GM19239 (cell line): ENCODE measurements at places on chromosomes 13 and 19.

DNA sequence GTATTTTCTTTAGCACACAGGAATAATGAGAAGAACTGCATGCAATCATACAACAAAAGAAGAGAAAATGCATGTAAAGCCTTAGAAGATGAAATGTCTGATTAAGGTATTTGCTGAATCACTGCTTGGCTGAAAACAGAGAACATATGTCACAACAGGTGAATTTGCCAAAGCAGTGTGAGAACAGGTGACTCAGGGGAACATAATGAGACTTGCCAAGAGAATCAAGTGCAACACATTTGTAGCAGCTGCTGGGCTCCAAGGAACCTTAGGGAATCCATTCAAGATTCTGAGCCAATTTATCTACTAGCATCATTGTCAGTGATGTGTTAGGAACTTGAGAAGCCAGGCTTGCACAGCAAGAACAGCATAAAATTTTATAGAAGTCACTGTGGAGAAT is 273.1 kb downstream of the PCDH20 start:
- no peak for DNase-seq

- DNase-seq, result no peak
Observed at GRCh38 chr13:114097212-114097892, 35.1 kb downstream of the RASA3 start.

DNA sequence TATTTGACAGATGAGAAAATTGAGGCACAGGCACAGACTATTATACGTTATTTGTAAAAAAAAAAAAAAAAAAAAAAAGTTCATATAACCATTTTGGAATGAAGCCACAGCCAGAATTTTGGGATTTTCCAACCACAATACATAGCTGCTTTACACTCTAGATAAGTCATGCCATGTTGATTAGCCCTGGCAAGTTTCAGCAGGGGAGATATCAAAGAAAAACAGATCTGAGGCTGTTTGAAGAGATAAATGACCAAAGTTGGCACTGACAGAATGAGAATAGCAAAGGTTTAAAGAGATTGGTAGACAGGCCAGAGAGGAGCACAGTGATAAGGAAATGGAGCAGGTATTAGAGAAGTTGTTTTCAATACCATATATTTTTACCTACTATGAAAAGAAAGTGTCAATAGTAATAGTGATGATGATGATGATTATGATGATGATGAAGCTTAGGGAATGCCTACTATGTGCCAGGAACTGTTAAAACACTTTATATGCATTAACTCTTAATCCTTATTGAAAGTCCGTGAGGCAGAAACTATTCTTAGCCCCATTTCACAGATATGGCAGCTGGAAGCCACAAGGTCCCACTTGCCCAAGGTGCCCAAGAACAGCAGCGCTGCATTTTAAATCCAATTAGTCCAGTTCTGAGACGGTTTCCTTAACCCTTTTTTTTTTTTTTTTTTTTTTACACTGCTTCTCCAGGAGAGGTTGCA is 105.5 kb downstream of the MBNL2 start:
- no peak for DNase-seq

DNA sequence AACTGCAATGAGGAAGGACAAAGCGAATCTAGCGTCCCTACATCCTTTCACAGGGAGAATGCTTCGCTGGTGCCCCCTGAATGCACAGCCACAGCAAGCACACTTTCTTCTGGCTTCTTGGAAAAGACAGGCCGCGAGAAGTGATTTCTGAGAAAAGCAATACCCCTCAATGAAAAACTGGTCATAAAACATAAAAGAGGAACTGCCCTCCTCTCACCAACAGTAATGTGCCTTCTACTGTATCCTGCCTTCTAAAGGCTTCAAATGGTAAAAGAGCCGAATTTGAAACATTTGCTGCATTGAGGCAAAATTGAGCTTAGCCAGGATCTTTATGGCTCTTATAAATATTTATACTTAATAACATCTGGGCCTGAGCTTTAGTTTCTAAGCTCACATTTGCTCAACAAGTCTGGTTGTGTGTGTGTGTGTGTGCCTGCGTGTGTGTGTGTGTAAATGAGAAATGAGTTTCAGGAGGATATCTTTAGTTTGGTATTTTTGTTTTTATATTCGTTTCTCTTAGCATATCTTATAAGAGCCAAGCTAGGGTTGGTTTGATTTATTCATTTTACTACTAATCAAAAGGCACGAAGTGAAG is 246.1 kb upstream of the MAB21L1 start:
- DNase-seq, result no peak

DNA sequence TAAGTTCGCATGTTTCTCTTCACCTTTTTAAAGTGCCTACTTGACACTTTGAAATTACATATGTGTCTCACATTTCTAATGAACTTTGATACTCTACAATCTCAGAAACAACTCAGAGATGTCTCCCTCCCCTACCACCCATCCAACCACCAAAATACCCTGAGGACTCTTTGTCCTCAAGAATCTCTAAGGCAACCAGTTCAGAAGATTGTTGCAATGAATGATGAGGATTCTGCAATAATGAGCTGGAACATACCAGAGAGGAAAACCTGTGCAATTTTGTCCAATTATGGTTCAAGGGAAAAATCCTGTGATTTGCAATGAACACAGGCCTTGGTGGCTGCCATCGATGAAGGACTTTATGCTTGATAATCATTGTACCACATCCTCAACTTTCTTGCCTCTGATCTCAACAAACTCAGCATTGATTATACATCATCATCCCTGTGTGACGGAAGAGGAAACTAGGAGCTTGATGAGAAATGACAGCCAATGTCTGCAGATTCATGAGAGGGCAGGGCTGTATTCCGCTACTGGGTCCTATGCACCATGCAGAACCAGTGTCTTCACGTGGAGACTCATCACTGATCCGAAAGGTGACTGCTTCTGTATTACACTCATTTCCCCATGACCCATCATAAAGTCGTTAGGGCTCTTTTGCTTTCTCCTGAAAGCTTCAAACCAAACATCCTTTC is 1.1 kb downstream of the FPR1 start:
- DNase-seq, result no peak

- no peak for DNase-seq
Observed at GRCh38 chr19:51802775-51803174, 7.8 kb downstream of the FPR3 start.

DNA sequence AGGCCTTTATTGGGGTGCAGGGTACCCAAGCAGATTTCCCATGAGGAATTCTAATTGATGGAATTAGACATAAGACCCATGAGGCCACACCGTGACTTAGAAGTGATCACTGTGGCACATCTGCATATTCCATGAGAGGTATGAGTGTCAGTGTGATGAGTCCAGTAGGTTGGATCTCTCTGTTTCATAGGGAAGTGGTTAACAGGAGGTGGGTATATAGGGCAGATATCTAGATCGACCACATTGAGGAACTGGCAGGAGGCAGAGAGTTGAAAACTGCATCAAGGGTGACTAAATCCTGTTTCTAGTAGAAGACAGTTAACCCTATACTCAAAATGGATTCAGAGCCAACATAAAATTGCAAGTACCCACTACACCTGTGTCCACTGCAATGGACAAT is 68.6 kb upstream of the MIR17HG start:
- no peak for DNase-seq

- no peak for DNase-seq
Observed at GRCh38 chr13:22506096-22506691, 674.6 kb upstream of the SGCG start.

GRCh38 chr19:5001615-5002014 is 32.7 kb downstream of the KDM4B start:
- peak; percentile 53 for DNase-seq

DNA sequence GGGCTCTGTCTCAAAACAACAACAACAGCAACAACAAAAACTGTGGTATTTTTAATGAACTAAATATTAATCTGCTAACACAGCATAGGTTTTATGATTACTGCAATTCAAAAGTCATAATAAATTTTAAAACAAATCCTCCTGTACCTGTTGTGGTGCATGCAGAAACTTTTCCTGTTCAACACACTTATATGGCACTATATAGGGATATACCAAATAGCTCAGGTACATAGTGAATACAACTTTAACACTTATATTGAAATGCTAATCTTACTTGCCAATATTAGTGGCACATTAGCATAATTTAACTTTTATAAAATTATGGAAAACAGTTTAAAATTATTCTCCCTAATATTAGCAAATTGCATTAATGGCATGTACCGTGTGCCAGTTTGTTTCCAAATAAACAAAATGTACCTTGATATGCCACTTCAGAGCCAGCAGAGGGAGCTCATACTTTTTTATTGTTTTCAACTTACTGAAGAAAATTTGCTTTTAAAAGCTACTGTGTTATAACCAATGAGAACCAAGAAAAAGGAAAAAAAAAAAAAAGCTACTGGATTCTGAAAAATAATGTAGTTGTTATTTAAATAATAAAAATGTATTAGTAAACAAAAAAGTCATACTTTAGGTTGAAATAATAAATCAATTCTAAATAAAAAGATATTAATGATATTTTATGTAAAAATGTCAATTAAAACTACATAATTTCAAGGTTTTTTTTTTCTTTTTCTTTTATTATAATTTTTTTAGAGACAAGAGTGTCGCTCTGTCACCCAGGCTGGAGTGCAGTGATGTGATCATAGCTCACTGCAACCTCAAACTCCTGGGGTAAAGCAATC is 18.0 kb upstream of the RBM26 start:
- DNase-seq, result no peak

GRCh38 chr19:40642757-40643305 is 41.7 kb downstream of the LTBP4 start:
- DNase-seq, result no peak

- DNase-seq, result no peak
Observed at GRCh38 chr13:26695891-26696311, 64.7 kb downstream of the GPR12 start.

DNA sequence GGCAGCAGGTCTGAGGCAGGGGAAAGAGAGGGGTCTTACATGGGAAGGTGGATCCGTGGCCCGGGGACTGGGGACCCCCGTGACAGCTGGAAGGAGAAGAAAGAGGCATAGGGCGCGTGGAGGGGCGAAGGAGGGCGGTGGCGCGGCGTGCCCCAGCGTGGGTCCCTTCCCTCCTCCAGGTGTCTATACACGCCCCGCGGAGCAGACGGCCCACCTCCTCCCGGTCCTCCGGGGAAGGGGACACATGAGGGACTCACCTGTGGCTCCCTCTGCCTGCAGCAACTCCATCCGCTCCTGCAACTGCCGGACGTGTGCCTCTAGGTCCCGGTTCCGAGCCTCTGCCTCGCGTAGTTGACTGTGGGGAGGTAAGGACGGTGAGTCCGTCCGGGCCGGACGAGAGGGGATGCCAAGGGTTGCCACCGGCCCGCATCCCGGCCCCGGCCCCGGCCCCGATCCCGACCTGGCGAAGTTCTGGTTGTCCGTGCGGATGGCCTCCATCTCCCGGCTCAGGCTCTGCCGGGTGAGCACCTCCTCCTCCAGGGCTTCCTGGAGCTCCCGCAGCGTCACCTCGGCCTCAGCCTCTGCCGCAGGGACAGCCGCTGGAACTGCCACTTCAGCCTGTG is 2.4 kb upstream of the SIX5 start:
- DNase-seq, result no peak

GRCh38 chr13:39365879-39366278 is 237.1 kb downstream of the LHFPL6 start:
- DNase-seq, result no peak

- DNase-seq, result no peak
Observed at GRCh38 chr13:36193151-36193855, 21.1 kb downstream of the SOHLH2 start.

DNA sequence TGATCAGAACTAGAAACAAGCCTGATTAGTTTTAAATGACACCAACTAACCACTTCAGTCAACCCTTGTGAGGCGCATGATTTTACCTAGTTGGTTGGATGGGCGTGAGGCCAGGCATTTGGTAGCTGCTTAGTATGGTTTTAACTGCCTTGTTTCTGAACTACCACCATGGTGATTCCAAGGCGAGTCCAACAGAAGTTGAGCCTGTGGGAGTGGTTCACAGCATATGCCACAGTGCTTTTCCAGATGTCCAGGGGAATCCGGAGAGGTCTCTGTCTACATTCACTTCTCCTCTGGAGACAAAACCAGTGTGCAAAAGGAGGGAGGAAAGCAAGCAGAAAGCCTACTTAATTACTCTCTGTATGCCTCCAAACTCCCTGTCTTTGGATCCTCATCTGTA is 524.1 kb downstream of the GPC6 start:
- no peak for DNase-seq

DNA sequence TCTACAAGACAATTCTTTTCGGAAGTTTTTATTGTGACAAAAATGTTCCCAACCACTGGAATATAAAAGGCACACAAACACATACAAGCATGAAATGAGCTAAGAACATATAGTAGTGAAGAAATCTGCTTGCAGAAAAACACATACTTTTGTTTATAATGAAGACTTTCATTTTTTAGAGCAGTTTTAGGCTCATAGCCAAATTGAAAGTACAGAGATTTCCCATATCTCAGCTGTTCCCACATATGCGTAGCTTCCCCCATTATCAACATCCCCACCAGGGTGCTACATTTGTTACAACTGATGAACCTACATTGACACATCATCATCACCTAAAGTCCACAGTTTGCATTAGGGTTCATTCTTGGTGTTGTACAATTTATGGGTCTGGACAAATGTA is 249.4 kb downstream of the KCTD12 start:
- DNase-seq, result no peak

- DNase-seq, result no peak
Observed at GRCh38 chr13:24251525-24251924, 57.9 kb upstream of the C1QTNF9 start.

DNA sequence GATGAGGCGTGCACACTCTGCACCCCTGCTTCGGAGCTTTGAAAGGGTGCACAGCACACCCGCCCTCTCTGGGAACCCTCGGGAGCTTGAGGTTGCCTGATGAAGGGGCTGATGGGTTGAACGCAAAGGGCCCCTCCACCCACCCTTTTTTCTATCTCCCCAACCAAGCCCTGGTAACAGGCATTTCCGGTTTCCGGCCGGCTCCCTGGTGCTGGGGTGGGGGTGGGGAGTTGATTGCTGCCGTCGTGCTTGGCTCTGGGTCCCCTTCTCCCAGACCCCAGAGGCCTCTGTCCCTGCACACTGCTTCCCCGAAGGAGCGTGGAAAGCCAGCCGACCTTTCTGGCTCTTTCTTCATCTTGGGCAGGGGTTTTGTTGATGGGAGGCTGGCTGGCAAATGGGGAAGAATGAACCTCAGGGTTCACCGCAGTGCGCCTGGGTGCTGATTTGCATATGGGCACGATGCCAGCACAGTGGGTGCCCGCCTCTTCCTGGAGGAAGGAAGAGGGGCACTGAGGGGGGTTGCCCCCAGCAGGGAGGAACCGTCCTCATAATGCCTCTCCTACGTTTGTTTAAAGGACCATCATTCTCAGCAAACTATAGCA is 29.1 kb downstream of the VAV1 start:
- DNase-seq, result peak; percentile 52

DNA sequence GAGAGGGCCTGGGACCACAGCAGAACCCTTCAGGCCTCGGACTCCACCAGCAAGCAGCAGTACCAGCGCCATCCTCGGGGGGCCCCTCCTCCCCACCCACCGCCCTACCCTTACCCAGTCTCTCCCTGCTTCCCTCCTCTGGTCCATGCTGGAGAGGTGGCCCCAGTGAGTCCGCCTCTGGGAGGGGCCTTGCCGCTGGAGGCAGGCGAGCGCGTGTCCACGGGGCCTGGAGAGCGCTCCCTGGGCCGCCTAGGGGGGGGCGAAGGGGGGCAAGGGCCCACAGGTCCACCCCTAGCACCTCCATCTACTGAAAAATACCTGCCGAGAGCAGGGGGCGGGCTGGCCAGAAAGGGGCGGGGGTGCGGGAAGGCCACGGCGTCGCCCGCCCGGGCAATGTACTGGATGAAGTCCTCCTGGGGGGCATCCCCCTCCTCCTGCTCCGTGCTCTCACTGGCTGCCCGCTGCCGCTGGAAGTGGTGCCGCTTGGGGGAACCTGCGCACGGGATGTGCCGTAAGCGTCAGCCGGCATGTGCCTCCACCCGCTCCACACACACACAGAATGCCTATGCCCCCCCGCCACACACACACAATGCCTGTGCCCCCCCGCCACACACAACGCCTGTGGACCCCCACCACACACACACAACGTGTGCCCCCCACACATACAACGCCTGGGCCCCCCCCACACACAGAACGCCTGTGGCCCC is 6.9 kb downstream of the CBARP start:
- no peak for DNase-seq
